ENCODE measurements at places on chromosomes 12 and 14.

GRCh38 chr14:22887990-22888378 lies 5.0 kb downstream of the REM2 start:
- no peak for DNase-seq

GRCh38 chr14:24481622-24482324 lies 26.3 kb downstream of the CMA1 start:
- peak; percentile 41 for DNase-seq

- no peak for DNase-seq
Observed at GRCh38 chr12:60935981-60936761, 1324.0 kb upstream of the USP15 start.

DNA sequence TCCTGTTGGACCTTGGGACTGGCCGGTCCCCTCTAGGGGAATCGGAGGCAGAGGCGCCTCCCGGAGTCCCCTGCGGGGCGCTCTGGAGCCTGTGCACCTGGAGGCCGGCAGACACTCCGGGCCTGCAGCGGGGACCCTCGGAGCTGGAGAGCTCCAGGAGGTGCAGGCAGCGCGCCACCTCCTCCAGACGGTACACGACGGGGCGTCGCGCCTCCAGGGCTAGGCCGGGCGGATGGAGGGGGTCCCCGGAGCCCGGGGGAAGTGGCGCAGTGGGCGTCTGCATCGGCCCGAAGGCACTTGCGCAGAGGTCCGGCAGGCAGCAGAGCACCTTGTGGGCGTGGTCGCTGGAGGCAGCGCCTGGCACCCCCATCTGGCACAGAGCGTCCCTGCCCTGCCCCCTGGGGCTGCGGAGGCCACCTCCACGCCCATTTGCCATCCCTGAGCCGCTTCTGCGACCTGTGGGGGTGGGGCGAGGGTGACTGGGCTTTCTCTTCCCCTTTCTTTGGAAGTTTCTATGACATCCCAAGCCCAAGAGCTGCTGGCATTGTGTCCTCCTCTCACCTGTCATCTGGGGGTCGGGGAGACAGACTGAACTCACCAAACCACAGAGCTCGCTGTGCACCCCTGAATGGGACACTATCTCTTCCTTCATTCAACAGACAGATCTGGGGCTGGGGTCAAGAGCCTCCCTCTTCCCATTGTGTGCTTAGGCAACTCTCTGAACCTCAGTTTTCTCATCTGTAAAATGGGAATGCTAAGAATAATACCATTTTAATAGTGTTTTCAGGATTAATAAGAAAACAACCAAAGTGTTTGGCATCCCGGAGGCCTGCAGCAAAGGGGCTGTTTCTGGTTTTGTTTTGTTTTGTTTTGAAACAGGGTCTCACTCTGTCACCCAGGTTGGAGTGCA lies 37.5 kb upstream of the CORO1C start:
- DNase-seq, result no peak

- DNase-seq, result no peak
Observed at GRCh38 chr12:57772429-57773322, at the start of gene EEF1AKMT3. EEF1AKMT3 (plus strand) TSS chr12:57772614; CDS start chr12:57772725, 111 bp downstream.

DNA sequence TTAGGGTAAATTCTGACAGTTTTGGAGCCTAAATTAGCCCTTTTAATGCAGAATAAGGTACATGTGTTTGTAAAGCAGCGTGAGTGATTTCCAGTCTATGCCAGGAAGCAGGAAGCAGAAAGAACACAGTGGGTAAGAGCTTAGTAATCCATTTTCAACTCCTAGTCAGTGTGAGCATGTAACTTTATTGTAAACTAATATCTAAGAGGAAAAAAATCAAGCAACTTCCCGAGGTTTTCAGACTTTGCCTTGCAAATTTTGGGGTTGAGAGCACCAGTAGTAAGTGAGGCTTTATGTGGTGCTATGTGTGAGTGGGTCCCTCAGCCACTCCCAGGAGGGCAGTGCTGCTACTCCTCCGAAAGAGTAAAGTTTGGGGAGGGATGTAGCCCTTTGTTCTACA lies 2.9 kb downstream of the CIPC start:
- no peak for DNase-seq

DNA sequence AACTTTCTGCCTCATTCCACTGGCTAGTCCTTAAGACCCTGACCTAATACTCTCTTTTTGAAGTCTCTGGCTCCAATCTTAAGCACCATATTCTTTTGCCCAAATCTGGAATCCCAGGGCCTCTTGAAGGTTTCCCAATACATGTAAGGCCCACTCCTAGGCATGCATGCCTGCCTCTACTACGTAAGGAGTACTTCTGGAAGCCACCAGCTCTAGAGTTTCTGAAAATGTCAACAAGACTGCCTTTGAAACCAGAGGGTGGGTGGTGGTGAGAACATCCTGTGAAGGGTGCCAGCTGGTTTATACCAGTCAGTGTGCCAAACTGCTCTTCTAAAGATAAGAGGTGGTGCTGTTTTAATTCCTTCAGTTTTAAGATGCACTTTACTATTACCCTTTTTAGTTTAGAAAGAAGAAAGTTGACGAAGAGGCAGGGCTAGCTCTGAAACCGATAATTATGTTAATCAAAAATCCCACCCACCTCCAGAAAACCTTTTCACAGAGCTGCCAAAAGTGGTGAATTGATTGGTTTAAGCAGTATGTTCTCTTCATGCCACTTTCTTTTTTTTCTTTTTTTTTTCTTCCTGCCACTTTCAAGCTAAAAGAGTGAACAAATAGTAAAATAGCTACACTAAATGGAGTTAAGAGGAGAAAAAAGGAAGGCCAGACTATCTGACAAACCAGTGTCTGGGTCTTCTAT lies 8.7 kb upstream of the WDR89 start:
- peak; percentile 26 for DNase-seq

GRCh38 chr12:69054343-69055056 lies 121.5 kb upstream of the CPM start:
- DNase-seq, result no peak

DNA sequence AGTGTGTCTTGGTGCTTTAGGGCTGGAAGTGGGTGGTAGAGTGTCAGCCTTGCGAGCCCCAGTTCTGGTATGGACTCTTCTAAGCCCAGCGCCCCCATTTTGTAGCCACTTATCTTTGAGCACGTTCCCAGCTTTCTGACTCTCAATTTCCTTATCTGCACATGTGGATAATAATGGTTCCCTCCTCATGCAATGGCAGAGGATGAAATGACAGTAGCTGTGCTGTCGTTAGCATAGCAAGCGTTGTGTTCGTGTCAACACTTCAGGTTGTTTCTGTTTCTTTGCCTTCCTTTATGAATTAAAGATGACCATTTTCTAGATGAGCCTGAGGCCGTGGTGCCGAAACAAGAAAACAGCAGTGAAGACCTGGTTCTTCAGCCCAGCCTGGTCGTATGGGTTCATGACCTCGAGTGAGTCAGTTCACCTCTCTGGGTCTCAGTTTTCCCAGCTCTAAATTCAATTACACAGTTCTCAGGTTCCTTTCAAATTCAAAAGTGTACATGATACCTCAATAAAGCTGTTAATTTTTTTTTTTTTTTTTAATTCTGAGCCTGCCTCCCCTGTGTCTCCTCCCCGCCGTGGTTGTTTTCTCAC lies 233.0 kb downstream of the SLC41A2 start:
- no peak for DNase-seq

- DNase-seq, result no peak
Observed at GRCh38 chr12:126706300-126706699, 1560.7 kb upstream of the TMEM132C start.

GRCh38 chr12:92871116-92871515 lies 58.0 kb downstream of the EEA1 start:
- no peak for DNase-seq

GRCh38 chr14:21796916-21797315 lies 123.3 kb upstream of the OR4E1 start:
- no peak for DNase-seq

- DNase-seq, result no peak
Observed at GRCh38 chr14:95406756-95407277, 87.1 kb upstream of the CLMN start.

DNA sequence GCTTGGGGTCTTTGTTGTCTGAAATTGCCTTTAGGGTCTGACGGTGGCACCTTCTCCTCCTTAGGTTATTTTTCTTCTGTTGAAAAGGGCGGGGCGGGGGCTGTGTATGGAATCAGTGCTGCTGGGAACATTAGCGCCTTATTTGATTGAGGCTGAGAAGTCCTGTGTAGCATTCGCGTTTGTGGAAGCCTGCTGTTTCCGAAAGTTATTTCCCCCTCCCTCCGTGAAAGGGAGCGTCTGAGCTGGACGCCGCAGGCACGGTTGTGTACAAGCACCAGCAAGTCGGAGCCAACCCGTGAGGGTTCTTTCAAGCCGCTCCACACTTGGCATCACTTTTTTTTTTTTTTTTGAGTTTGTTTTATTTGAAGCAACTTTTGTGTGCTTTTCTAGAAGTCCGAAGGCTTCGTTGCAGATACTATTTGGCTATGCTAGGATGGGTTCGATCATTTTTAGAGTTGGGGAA lies 1.1 kb downstream of the SYNE2 start:
- peak; percentile 25 for DNase-seq

GRCh38 chr14:104563742-104564615 lies 15.6 kb upstream of the C14orf180 start:
- peak; percentile 47 for DNase-seq

GRCh38 chr12:42985506-42985905 lies 396.0 kb upstream of the PRICKLE1 start:
- no peak for DNase-seq

GRCh38 chr12:109861689-109862314 lies 18.5 kb downstream of the GLTP start:
- DNase-seq, result no peak

GRCh38 chr12:9214534-9214933 lies 6.3 kb upstream of the PZP start:
- DNase-seq, result no peak

DNA sequence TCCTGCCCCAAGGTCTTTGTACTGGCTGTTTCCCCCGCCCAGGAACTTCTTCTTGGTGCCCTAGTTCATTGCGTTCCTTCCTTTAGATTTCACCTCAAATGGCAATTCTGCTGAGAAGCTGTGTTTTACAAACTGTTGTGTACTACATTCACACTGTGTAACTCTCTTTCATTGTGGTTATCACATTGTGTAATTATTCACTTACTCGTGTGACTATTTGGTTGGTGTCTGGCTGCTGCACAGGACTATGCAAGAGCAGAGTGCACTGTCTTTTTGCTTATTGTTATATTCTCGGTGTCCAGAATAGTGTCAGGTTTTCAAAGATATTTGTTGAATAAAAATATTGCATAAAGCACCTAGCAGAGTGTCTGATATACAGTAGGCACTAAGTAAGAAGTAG lies 177.2 kb upstream of the PRICKLE1 start:
- no peak for DNase-seq

DNA sequence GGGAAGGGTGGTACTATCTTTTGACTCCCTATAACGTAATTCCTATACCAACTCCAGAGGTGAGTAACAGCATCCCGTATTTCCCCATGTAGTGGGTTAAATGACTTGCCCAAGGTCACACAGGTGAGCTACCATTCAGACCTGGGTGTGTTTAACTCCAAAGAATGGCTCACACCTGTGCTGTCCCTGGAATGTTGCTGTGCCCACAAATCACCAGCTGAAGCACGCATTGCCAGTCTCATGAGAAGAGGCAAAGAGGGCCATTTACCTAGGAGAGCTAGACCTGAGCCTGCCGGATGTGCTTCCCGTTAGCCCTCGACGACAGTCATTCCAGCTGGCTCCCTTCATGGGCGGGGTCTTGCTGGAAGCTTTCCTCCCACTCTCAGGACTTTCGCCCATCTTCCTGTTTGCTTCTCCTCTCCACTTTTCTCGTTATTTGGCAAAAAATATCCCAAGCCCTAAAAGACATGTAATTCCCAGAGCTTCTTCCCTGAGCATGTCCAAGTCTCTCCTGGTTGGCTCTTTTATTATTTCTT lies 106.6 kb upstream of the VASH1 start:
- no peak for DNase-seq

DNA sequence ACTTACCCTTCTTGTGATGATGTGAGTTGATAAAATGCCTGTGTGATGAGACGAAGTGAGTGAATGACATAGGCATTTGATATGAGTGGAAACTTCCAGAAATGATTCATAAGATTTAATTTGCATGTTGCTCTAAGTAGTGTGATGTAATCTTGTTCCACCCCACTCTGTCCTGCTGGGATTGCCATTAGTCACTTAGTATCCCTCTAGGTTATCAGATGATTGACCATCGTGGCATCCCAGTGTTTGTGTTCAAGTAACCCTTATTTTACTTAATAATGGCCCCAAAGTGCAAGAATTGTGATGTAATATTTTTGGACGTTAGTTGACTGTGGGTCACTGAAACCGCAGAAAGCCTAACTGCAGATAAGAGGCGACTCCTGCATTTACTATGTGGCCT lies 214.4 kb upstream of the DIO2 start:
- no peak for DNase-seq

DNA sequence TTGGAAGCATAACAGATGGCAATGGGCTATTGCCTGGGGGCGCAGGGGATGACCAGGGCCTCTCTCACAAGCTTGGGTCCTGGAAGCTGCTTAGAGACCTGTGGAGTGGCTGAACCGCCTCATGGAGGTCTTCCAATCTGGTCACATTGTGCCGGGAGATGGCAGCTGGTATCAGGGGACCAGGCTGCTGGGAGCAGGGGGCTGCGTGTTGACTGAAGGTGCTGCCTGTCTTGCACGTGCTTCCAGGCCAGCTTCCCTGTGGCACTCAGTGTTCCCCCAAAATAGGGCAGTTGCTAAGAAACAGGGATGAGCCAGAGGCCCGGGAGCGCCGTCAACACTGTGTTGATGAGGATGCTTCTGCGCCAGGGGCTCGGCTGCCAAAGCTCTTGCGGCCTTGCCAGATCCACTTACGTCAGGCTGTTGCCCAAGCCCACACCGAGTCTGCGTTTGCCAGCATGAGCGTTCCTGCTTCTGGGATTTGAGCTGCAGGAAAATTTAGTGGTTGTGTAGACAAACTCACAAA lies 39.8 kb downstream of the ELK3 start:
- DNase-seq, result no peak

DNA sequence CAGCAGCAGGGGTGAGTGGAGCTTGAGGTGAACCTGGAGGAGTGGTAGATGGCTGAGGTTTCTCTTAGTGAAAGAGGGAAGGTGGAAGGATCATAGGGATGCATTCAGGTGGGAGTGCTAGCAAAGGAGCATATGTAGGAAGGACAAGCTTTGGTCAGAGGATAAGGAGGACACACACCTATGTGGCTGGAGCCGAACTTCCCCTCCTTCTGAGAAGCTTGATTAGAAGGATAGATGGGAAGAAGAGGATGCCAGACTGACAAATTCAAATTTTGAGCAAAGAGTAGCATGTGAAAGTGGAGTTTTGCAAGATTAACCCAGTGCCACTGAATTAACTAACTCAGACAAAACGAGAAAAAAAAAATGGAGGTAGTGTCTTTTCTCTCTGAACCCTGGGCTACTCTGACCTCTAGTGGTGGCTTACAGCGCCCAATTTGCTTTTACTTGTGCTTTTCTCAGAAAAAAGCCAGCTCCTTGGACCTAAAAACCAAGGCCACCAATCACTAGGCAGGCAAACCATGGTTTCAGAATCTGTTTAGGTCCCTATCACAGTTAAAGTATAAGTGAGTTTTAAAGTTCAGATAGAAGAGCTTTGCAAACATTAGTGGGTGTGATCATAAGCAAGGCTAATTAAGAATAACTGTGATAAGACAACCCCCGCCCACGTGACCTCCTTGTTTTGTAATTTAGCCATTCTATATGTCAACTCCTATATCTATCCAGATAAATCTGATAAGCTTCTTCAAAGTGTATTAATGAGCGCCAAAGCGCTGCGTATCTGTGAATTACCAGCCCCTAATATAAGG lies 15.5 kb downstream of the EMP1 start:
- DNase-seq, result peak; percentile 37

- DNase-seq, result no peak
Observed at GRCh38 chr12:133057446-133057845, 20.1 kb downstream of the ZNF84 start.
